ENCODE measurements at places on chromosomes 3 and 15. TPM values are rescaled to one million over a fixed set of nuclear protein-coding genes. Genes with fewer than 3 reads are reported as not detected.

The MAP6D1 gene
- total RNA-seq = 0.57 TPM

The GOLGB1 gene
- 60.3 TPM for total RNA-seq

The GOLGA6L25 gene
- not detected for total RNA-seq

The TMEM207 gene
- not detected for total RNA-seq

The SLC24A5 gene
- total RNA-seq = not detected

The SEMA7A gene
- 3.8 TPM for total RNA-seq

The NAALADL2 gene
- total RNA-seq = 13.7 TPM

The CCDC9B gene
- total RNA-seq = 13.8 TPM

The UBAP1L gene
- 0.71 TPM for total RNA-seq

The NPTN gene
- 158 TPM for total RNA-seq

The GOLGA6L10 gene
- total RNA-seq = 0.28 TPM

The RTP3 gene
- total RNA-seq = not detected

The MEGF11 gene
- total RNA-seq = not detected

The GOLIM4 gene
- total RNA-seq = 69.0 TPM

The ENTPD3 gene
- total RNA-seq = 0.14 TPM

The SCAANT1 gene
- not detected for total RNA-seq

The RHOV gene
- under 0.01 TPM for total RNA-seq

The SLC26A6 gene
- total RNA-seq = 31.1 TPM

The P2RY13 gene
- not detected for total RNA-seq

The STRC gene
- not detected for total RNA-seq

The OR5AC2 gene
- total RNA-seq = not detected

The TRH gene
- not detected for total RNA-seq

The SCN5A gene
- 0.37 TPM for total RNA-seq

The SLCO2A1 gene
- under 0.01 TPM for total RNA-seq

The POMGNT2 gene
- 17.9 TPM for total RNA-seq

The VPS39 gene
- 38.5 TPM for total RNA-seq

The TMEM266 gene
- 0.09 TPM for total RNA-seq

The HRH1 gene
- 37.0 TPM for total RNA-seq

The CHST13 gene
- total RNA-seq = not detected

The GP9 gene
- total RNA-seq = not detected

The SCG3 gene
- total RNA-seq = not detected

The RBM15B gene
- 33.7 TPM for total RNA-seq

The USP19 gene
- 45.9 TPM for total RNA-seq

The C2CD4A gene
- total RNA-seq = not detected

The RLBP1 gene
- total RNA-seq = not detected

The BUB1B gene
- 2.4 TPM for total RNA-seq

The KBTBD13 gene
- not detected for total RNA-seq

The PLAAT1 gene
- not detected for total RNA-seq

The SMARCC1 gene
- total RNA-seq = 27.7 TPM

The CLEC3B gene
- 2.0 TPM for total RNA-seq

The CPNE9 gene
- not detected for total RNA-seq

The CADM2 gene
- total RNA-seq = not detected

The C3orf18 gene
- 16.0 TPM for total RNA-seq

The KBTBD12 gene
- not detected for total RNA-seq

The DHX36 gene
- total RNA-seq = 27.1 TPM

The MYO5C gene
- total RNA-seq = 0.09 TPM

The ATP13A5 gene
- total RNA-seq = not detected

The GREM1 gene
- total RNA-seq = 307 TPM

The CADPS gene
- total RNA-seq = 26.5 TPM

The C2CD4B gene
- not detected for total RNA-seq

The C3orf80 gene
- 8.0 TPM for total RNA-seq

The FILIP1L gene
- 74.7 TPM for total RNA-seq

The RAB7A gene
- 36.4 TPM for total RNA-seq

The RHO gene
- total RNA-seq = not detected

The DAZL gene
- total RNA-seq = not detected

The ZNF710 gene
- total RNA-seq = 6.2 TPM

The TMEM42 gene
- total RNA-seq = 22.8 TPM

The TMEM158 gene
- 35.7 TPM for total RNA-seq

The RGMA gene
- 0.46 TPM for total RNA-seq

The FBLN2 gene
- total RNA-seq = 442 TPM
